Gastroesophageal sphincter (tissue), 4 donors: ENCODE measurements at places on chromosomes 2 and 18.

DNA sequence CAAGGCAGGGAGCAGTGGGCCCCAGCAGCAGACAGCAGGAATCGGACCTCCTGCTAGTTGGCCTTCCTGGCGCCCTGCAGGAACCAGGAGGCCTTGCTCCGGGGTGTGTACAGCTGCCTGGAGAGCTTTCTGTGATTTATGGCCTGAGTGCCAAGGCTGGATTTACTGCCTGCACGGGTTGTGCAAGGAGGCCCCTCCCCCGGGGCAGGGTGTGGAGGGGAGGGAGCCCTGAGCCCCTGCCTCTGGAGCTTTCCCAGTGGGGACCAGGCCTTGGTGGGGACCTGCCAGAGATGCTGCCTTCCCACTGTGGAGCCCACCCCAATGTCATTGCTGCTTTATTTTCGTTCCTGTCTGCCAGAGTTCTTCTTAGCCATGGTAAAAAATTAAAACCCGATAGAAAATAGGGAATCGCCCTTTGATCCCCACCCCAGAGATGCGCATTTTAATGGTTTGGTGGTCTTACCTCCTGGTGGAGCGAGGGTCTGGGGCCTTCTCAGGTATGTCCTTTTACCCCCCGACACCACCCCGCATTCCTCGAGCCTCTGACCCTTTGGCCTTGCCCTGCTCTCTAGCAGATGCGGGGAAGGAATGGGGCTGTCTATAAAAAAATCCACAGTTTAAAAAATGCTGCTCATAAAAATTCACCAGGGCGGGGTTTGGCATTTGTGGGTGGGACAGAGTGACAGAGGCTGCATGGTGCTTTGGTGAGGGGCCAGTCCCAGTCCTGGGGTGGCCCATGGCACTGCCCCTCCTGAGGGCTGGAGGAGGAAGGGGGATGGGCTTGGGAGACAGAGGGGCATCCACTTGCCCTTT is 6.9 kb upstream of the RALB start:
- peak; percentile 59 for ATAC-seq

DNA sequence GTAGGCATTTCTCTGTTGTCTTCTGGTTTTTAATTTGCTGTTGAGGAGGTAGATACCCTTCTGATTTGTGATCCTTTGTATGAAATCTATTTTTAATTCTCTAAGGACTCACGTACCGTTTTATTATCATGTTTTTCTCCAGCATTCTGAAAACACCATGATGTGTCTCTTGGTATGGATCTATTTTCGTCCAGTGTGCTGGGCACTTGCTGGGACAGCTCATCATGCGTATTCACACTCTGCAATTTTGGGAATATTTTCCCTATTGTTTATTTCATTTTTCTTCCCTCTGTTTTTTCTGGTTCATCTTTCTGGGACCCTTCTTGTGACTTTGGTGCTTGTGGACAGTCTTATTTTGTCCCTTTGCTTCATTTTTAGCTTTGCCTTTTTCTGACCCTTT is 21.9 kb downstream of the RPIA start:
- no peak for ATAC-seq

DNA sequence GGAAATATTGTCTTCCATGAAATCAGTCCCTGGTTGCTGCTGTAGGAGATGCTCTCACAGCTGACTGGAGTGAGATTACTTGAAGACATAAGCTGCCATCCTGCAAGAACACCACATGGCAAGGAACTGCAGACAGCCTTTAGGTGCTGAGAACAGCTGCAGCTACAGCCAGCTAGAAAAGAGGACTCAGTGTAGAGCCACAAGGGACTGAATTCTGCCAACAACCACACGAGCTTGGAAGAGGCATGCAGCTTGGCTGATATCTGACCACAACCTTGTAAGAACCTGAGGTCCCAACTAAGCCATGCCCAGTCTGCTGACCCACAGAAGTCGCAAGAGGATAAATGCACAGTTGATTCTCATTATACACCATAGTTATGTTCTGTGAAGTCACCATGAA is 181.8 kb upstream of the ARL4C start:
- no peak for ATAC-seq

DNA sequence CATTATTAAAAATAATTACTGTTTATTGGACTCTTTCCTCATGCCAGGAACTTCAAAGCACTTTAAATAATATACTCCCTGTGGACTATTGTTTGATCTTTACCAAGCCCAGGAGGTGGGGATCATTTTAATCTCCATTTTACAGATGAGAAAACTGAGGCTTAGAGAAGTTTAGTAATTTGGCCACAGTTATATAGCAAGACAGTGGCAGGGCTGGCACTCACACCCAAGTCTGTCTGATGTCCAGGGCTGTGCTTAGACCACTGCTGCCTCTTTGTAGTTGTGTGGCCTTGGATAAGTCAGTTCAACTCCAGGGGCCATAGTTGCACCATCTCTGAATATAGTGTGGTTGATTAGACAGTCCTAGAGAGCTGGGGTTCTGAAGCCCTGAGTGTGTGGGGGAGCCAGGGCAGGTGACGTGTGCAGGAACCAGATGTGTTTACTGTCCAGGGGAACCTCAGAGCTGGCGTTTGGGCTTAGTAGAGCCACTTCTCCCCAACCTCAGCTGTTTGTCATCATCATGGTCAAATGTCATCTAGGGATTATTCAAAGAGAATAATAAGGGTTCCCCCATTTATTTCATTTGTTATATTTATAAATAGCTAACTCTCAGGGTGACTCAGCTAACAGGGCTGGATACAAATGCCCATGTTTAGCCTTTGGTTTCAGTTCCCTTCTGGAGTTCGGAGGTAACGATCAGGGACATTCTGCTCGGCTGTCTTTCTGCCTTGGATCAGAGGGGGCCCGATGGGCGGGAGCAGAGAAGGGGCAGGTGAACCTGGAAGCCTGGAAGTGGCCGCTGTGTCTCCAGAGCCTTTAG is 68.0 kb downstream of the BOLA3 start:
- ATAC-seq: peak; percentile 44

GRCh38 chr2:149360106-149360505 is 29.7 kb downstream of the LYPD6 start:
- no peak for ATAC-seq

DNA sequence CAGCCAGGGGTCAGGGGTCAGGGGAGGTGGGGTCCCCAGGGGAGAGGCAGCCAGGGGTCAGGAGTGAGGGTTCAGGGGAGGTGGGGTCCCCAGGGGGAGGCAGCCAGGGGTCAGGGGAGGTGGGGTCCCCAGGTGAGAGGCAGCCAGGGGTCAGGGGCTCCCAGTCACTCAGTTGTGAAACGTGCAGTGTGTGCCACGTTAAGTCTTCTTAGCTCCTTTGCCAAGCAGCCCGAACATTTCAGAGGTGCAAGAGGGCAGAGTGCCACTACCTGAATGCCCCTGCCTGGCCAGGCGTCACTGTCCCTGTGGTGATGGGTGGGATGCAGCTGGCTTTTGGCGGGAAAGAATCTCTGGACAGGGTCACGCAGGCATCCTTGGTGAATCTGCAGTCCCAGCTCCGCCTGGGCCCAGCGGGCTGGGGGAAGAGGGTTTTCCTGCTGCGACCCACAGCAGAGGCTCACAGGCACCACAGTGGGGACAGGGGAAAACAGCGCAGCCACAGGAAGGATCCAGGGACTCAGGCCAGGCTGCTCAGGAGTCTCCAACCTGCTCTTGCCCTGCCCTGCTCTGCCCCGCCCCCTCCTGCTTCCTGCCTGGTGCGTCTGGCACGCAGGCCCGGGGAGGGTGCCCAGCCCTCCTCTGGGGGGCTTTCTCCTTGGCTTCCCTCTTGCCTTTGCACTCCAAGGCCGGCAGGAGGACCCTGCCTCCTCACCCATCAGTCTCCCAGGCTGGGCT is 188.3 kb downstream of the TWIST2 start:
- no peak for ATAC-seq

DNA sequence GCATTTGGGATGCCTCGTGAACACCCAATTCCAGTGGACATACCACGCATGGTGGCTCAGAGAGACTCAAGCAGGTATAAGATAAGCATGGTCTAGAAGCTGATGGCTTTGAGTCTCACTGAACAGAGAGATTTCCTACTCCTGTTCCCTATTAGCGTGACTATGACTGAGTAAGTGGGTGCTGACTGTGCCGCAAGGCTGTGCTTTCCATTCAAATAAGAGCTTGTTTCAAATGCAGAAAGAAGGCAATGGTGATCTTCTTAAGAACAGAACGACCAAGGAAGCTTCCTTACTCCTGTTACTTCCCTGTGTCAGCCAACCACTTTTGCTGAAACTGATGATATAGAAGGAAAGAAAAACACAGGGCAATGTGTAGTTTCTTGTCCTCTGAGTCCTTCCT is 63.5 kb upstream of the IGFBP2 start:
- ATAC-seq: no peak

GRCh38 chr2:127588241-127588640 is 52.8 kb downstream of the MYO7B start:
- ATAC-seq: no peak

GRCh38 chr2:159042115-159042850 is 73.8 kb downstream of the TANC1 start:
- ATAC-seq: no peak

GRCh38 chr18:38028946-38029345 is 463.3 kb upstream of the CELF4 start:
- no peak for ATAC-seq

DNA sequence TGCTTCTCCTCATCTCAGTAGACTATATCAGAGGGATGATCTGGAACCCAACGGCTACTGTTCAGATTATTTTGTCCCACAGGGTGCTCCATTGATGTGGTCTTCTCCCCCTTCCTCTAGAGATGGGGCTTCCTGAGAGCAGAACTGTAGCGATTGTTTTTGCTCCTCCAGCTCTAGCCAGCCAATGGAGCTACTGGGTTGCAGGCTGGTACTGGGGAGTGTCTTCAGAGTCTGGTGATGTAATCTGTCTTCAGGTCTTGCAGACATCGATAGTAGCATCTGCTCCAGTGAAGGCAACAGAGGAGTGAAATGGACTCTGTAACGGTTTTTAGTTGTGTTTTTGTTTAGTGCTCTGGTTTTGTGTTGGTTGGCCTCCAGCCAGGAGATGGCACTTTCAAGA is 621.9 kb downstream of the RNF144A start:
- ATAC-seq: no peak

DNA sequence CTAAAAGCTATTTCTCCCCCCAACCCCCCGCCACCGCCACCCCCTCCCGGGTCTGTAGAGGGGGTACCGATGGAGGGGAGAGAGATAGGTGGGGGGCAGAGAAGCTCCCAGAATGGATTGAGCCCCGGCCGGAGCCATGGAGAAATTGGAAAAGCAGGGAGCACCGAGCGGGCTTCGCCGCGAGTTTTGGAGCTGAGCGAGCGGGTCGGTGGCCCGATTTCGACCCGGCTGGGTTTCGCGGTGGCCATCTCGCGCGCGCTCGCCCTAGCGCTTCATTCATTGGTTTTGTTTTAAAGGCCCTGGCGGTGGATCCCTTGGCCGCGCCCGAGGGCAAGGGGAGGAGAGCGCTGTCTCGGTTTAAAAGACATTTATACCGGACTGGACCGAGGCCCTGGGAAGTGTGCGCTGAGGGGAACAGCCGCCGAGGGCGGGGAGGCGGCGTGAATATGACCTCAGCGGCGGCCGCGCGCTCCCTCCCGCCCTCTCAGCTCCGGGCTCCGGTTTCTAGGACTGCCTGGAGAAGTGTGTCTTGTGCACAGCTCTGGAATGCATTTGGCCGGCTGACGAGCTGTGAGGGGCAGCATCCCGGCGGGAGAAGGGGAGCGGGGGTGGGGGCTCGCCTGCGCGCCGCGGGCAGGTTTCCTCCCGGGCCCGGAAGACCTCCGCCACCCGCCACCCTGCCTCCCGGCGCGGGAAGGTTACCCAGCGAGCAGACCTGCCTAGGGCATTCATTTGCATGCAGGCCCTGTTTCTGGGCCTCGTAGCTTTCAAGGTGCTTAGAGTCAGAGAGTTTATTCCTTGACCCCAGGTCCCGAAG is 1.7 kb upstream of the SMAD7 start:
- peak; percentile 68 for ATAC-seq

GRCh38 chr18:78557371-78557770 is 422.2 kb upstream of the SALL3 start:
- ATAC-seq: no peak

- no peak for ATAC-seq
Observed at GRCh38 chr2:183179156-183179555, 54.9 kb downstream of the NUP35 start.

DNA sequence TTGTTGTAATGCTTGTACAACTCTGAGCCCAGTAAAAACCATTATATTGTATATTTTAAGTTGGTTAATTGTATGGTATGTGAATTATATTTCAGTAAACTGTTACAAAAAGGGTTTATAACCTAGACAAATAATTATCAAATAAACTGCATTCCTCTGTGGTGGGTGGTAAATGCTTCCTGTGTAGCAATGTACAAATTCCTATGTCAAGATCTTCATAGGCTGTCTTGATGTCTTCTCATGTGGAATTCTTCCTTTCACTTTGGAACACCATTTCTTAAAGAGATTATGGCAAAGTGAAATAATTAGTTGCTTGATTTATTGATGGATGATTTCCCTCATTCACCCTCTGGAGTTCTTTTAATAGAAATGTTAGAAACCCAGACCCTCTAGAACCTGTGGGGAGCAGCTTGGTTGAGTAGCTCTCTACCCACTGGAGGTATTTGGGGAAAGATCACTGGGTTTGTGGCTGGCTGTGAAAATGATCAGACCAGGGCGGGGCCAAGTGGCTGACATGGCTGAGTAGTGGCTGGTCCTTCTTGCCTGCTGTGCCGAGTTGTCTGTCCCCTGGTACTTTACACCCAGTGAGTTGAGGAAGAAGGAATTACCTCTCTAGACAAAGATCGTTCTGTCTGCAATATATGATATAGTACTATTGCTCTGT is 22.4 kb upstream of the MGAT5 start:
- ATAC-seq: no peak

DNA sequence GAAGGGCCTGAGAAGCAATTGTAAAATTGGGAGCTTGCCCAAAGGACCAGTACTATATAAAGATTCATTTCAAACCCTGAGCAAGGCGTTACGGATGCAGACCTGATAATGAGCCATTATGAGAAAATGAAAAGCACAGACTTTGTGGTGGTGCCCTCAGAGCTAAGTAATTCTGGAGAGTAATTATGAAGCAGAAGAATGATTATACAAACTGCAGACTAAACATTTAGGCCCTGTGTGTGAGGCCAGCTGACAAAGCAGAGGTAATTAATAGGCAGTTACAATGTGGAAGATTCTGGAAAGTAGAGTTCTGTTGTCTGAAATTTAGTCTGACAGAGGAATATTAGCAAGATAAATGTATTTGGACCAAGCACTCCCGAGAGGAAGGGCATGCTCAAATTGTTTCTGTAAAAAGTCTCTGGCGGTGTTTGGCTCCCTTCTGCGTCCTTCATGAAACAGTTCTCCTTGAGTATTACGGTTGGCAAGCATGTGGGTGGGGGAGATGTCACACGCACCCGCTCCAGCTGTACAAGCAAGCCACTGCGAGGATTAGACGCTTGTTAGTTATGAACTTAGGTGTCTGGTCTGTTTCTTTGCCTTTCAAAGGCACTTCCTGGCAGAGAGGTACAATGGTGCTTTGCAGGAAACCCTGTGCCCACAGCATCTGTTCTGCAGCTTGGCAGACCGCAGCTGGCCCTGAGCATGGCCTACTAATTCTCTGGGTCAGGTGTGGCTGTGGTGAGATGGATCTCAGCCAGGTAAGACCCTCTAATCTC is 45.5 kb downstream of the CDC42EP3 start:
- peak; percentile 74 for ATAC-seq

DNA sequence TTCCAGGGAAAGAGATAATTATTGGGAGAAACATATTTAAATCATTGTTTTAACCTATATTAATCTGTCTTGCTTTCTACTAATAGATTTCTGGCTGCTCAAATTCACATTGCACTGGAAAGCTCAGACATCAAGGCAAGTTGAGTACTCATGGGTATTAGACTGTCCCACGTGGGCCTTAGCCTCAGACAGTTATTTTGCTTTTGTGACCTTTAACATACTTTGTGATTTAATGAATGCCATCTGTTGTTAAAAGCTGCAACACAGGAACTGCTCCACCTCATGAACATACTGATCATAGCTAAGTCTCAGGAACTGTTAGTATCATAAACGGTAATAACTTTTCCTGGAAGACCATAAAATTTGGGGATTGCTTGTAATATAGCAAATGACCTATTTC is 2.7 kb upstream of the LCT start:
- ATAC-seq: peak; percentile 84
